Muscle of leg (tissue), 16 donors: ENCODE measurements at places on chromosomes 7 and 10. TPM values are rescaled to one million over a fixed set of nuclear protein-coding genes. Genes with fewer than 3 reads are reported as not detected.

GRCh38 chr10:126454045-126454751 is 65.9 kb upstream of the ADAM12 start:
- H3K27me3 ChIP-seq, result peaks cover 2% of the 10 kb centered on the region
- no peaks in the 10 kb centered on the region for H3K4me1 ChIP-seq
- H3K4me3 ChIP-seq, result no peak overlapping the region
- no peak for DNase-seq
- no peaks in the 10 kb centered on the region for H3K36me3 ChIP-seq
- H3K27ac ChIP-seq, result no peak overlapping the region

The FAM20C gene
- 24.0 TPM for total RNA-seq

The NKX2-3 gene
- total RNA-seq, result 0.62 TPM

DNA sequence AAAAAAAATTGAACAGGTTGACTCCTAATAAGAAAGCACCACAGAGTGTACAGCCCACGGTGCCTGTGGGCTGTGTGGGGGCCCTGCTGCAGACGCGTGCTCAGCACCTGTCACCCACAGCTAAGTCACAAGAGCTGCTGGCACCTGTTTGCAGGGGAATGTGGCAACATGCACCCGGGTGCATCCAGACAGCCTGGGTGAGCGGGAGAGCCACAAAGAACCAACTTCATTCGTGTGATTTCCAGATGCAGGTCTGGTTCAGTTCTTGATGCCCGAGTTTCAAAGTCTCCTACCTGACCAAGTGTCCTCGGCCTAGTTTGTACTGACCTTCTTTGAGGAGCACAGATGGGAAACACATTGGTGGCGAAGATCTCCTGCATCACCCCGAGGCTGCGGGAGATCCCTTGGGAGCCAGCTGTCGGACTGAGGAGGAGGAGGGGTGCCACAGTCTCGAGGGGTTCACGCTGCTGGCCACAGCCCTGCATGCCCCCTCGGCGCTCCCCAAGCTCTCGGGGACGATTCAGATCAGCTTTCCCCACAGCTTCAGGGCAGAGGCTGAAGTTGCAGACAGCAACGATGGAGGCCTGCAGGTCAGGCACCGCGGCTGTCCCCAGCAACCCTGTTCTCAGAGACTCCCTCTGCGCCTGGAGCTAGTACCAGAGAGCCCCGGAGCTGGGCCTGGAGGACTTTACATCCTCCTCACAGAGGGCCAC is 35.3 kb downstream of the AMZ1 start:
- H3K27ac ChIP-seq, result no peak overlapping the region
- DNase-seq, result no peak
- H3K4me1 ChIP-seq, result peaks cover 16% of the 10 kb centered on the region
- H3K27me3 ChIP-seq, result no peaks in the 10 kb centered on the region
- H3K36me3 ChIP-seq, result peaks cover 21% of the 10 kb centered on the region

- H3K4me1 ChIP-seq, result no peaks in the 10 kb centered on the region
- H3K36me3 ChIP-seq, result no peaks in the 10 kb centered on the region
- no peak overlapping the region for H3K4me3 ChIP-seq
- no peak for DNase-seq
- H3K27me3 ChIP-seq, result no peaks in the 10 kb centered on the region
Measured at GRCh38 chr10:35000936-35001335, 89.2 kb downstream of the CUL2 start.

GRCh38 chr7:17152721-17153120 is 145.7 kb upstream of the AHR start:
- no peaks in the 10 kb centered on the region for H3K4me1 ChIP-seq
- no peaks in the 10 kb centered on the region for H3K36me3 ChIP-seq
- DNase-seq, result peak; percentile 35
- no peaks in the 10 kb centered on the region for H3K27me3 ChIP-seq
- no peak overlapping the region for H3K4me3 ChIP-seq
- H3K27ac ChIP-seq, result no peak overlapping the region

- no peak for DNase-seq
- H3K4me3 ChIP-seq, result no peak overlapping the region
- H3K27ac ChIP-seq, result no peak overlapping the region
- no peaks in the 10 kb centered on the region for H3K36me3 ChIP-seq
- H3K27me3 ChIP-seq, result no peaks in the 10 kb centered on the region
Measured at GRCh38 chr7:106720641-106721040, 59.7 kb upstream of the CCDC71L start.

The AEBP1 gene
- total RNA-seq, result 74.0 TPM

GRCh38 chr7:116828281-116828680 is 34.1 kb upstream of the CAPZA2 start:
- H3K4me1 ChIP-seq, result no peaks in the 10 kb centered on the region
- H3K27me3 ChIP-seq, result no peaks in the 10 kb centered on the region
- no peak overlapping the region for H3K4me3 ChIP-seq
- H3K36me3 ChIP-seq, result no peaks in the 10 kb centered on the region

GRCh38 chr7:122055073-122055472 is 89.0 kb downstream of the AASS start:
- H3K4me3 ChIP-seq, result no peak overlapping the region
- H3K27ac ChIP-seq, result no peak overlapping the region
- H3K36me3 ChIP-seq, result no peaks in the 10 kb centered on the region
- no peaks in the 10 kb centered on the region for H3K4me1 ChIP-seq
- DNase-seq, result no peak
